ENCODE measurements at places on chromosomes 13 and 19. TPM values are rescaled to one million over a fixed set of nuclear protein-coding genes. Genes with fewer than 3 reads are reported as not detected.

The PALM gene
- total RNA-seq: 32.9 TPM

DNA sequence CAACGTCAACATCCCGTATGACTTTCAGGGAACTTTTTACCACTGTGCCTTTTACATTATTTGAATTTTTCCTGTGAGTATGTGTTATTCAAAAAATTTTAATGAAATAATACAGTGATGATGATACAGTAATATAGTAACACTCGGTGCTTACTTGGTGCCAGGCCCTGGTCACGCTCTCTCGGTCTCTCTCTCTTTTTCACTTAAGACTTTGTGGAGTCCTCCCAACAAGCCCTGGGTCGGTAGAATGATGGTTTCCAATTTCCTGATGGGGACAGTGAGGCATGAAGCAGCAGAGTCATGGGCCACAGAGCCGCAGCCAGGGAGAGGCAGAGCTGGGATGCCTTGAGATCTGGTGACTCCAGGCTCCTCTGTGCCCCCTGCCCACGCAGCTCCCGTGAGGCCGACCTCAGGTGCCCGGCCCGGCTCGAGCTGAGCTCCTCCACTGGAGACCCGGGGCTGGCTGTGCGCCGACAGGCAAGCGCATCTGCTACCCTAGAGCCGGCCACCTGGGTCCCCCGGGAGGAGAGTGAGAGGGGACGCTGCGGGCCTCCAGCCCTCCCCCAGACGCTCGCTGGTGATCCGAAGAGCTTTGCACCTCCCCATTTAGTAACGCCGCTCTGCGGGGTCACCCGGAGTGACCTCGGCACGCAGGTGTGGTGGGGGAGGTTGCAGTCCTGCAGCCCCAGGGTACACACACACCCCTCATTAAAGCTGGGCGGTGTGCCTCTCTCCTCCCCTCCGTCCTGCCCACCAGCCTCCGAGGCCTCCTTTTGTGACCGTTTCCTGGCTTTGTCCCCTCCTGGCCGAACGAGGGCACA lies 4.4 kb upstream of the SBK3 start:
- no peak for DNase-seq

- DNase-seq: no peak
These were observed 850 bp downstream of the MTMR6 start for GRCh38 chr13:25286308-25286968.

GRCh38 chr13:31124204-31124603 lies 37.5 kb downstream of the HSPH1 start:
- no peak for DNase-seq

The DIRAS1 gene
- total RNA-seq: 216 TPM

The TNNI3 gene
- total RNA-seq: 4,564 TPM

GRCh38 chr19:30780456-30780855 lies 408.3 kb downstream of the ZNF536 start:
- no peak for DNase-seq

DNA sequence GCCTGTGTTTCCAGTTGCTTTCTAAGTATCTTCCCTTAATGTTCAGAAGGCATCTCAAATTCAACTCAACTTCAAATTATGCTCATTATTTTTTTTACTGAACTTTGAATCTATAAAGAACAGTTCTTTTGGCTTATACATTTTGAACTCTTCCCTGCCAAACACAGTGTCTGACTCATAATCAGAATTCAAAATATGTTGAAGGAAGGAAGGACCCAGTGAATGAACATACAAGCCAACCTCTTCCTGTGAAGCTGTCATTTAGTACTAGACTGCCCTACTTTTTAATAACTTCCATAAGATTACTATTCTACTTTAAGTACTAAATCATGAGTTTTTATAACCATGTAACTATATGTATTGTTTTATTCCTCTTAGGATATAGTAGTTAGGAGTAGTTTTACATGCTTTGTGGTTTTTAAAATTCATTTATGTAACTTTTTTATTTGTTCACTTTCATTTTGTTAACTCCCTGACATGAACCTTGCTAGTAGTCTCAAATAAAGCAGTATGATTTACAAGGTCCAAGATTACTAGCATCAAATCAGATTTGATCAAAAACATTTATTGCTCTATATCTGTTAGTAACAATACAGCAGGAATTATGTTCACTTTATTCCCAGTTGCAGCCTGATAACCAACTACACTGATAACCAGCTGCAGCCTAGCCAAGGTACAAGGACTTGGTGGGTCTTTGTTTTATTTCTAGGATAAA lies 6.4 kb downstream of the NUDT15 start:
- no peak for DNase-seq

GRCh38 chr19:39155114-39155700 lies 29.6 kb downstream of the PAK4 start:
- no peak for DNase-seq

DNA sequence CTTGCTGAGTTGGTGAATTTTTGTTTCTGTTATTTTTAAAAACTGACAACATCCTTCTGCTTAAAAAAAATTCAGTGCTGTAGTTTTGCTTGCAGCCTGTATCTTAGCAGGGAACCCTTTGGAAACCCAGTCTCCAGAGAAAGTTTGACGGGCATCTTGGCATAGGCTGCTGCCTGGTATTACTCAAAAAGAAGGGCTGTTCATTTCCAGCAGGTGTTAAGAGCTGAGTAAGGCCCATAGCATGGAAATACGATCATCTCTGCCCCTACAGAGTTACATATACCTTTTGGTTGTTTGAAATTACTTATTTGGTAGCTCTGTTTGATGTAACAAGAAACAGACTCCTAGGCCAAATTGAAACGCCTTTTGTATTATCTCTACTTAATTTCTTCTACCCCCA lies 41.5 kb downstream of the URI1 start:
- no peak for DNase-seq

Measured in Right ventricle myocardium superior (tissue), 1 donor.